Activated CD4-positive, alpha-beta T cell treated with anti-CD3 and anti-CD28 coated beads, Interleukin-2, amount 50 U/mL, for 24 hours (primary cell): ENCODE measurements at places on chromosomes 2 and 18.

DNA sequence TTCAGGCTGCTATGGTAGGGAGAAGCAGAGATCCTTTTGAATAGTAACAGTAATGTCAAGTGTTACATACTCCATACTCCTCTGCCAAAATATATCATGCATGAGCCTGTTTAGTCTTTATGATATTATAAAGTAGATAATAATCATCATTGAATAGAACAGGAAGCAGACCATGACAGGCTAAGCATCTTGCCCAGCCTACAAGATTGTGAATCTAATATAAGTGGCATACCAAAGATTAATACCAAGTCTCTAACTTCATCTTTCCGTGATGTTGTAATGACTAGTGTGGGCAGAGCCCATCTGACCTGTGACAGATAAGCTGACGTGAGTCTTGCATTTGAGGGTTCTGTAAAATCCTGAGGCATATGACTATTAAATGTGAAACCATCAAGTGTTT, 13.1 kb downstream of the NDUFB3 start:
- no peak for DNase-seq

GRCh38 chr2:100136310-100136709, 6.1 kb downstream of the AFF3 start:
- DNase-seq = no peak

DNA sequence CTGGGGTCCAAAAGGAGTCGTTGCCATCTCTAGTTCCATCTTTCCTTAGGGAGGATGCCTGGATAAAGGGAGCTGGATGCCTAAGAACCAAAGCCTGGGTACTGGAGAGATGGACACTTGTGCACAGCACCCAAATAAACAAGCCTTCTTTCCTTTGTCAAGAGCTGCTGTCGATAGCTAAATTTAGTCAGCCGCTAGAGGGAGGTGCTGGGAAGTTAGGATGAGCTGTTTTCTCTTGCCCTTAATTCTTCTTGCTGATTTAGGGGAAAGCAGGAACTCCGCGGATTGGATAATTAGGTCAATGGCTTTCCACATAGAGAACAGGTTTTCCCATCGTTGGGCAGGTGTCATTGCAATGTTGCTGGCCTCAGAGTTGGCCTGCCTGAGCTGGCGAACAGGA, 30.9 kb upstream of the SERPINB12 start:
- DNase-seq = no peak

DNA sequence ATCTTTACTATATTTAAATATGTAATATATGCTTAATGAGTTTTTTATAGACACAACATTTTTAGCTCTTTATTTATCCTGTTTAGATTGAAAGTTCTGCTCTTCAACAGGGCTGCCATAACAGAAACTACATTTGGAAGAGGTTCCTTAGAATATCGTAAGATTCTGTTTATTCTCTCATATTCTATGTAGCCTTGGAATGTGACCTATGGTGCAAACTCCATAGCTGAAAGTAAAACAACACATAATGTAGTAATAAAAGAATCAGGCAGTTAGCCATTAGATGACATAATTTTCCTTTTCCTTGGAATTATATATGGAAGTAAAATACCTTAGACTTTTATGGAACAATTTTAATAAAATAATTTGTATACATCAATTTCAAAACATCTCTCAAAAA, 91.3 kb downstream of the ZNF804A start:
- DNase-seq = no peak

DNA sequence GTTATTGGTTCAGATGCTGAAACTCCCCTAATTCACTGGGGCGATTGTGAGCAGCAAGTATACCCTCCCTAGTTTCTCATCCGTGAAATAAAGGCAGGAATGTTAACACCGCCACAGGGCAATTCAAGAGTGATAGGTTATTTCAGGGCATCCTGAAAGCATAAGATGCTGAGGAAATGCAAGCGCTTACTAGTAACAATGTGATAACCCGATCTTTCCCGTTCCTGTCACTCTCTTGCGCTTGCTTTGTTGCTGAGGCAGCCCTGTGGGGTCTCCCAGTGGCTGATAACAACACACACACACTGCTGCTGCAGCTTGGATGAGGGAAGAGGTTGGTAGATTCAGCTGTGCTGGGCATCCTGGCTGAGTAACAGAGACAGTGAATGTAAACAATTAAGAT, 259.3 kb downstream of the AGPS start:
- DNase-seq = no peak

DNA sequence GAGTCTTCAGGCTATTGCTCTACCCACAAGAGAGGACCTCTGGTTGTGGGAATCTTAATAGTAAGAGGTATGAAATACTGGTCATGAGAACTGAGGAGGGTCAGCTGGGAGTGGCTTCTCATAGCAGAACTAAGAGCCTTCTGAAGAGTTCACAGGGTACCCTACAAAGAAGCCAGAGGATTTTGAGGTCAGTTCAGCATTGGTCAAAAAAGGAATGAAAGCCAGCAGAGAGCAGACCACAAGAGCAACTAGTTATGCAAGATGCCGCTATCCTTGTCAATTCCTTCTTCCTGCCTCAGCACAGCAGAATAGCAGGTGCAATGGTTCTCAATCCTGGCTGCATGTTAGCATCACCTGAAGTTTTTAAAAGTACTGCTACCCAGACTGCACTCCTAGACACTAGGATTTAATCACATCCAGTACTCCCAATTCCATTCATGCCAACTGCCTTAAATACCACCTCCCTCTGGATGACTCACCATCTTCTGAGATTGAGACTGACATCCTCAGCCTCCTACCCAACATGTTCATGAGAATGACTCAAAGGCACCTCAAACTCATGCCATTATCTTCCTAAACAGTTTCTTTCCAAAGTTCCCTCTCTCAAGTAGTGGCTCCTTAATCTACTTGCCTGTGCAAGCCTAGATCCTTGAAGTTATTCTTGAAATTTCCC, 81.0 kb upstream of the RBMS1 start:
- DNase-seq = no peak

DNA sequence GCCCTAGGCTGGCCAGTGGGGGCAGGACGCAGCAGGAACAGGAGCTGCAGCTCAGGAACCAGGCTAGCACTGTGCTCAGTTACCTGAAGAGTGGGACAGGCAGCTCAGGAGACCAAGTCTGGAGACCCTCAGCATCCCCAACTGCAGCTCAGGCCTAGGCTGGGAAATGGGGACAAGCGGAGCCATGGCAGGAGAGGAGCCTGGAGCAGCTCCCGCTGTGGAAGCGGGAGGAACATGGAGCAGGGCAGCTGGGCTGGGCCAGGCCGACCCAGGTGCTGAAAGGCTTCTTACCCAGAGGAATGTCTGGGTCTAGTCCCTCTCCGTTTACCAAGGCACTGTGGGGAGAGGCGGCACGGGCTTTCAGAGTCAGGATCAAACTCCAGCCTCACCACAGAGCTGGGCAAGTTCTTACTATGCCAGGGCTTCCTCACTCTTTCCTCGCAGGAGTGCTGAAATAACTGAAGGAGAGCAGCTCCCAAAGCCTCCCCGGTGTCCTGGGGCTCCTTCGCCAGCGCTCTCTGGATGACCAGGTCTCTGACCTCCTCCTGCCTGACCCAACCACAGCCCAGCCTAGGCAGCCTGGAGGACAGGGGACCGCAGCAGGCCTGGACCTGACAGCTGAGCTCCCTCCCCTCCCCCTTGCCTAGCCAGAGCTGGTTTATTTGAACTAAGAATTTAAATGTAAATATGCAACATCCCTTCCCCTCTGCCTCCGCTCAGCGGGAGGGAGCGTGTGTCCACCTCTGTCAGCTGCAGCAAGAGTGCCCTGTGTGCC, 247.8 kb upstream of the SIX2 start:
- DNase-seq = no peak
